Dermis microvascular lymphatic vessel endothelial cell (primary cell): ENCODE measurements at places on chromosomes 1 and 21. TPM values are rescaled to one million over a fixed set of nuclear protein-coding genes. Genes with fewer than 3 reads are reported as not detected.

GRCh38 chr1:215581896-215582295, 14.8 kb downstream of the KCTD3 start:
- no peak for DNase-seq

- DNase-seq, result peak; percentile 83
Measured at GRCh38 chr1:109198043-109198695, 15.5 kb upstream of the SARS1 start.

DNA sequence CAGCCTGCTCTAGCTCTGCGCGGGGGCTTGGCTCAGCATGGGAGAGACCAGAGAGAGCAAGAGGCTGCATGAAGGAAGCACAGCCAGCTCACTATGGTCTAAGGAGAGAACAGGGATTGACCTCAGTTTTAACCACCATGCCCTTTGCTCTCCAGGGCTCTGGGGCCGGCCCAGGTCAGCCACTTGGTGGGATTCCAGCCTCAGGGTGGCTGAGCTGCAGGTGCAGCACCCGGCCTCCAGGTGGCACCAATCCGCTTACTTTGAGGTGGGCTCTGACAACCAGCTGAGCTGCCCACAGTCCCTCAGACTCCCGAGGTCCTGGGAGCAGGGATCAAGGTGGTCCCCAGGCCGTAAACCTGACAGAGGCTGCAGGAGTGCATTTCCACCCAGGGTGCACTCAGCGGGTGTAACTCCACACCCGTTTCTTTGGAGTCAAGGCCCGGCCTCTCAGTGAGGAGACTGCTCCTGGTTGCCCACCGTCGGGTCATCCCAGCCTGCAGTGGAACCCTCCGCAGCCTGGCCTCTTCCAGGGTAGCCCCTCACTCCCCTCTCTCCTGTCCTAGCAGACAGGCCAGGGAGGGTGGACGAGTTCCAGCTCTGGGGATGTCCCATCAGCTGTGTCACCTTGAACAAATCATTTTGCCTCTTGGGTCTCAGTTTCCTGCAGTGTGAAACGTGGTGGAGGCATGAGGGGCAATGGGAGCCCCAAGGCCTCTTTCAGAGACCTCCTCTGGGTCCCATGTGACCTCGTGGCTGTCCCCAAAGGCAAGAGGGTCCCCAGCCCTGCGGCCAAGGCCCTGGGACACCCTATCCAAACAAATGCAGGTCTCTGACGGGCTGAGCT, 607 bp upstream of the LGR6 start:
- peak; percentile 17 for DNase-seq

DNA sequence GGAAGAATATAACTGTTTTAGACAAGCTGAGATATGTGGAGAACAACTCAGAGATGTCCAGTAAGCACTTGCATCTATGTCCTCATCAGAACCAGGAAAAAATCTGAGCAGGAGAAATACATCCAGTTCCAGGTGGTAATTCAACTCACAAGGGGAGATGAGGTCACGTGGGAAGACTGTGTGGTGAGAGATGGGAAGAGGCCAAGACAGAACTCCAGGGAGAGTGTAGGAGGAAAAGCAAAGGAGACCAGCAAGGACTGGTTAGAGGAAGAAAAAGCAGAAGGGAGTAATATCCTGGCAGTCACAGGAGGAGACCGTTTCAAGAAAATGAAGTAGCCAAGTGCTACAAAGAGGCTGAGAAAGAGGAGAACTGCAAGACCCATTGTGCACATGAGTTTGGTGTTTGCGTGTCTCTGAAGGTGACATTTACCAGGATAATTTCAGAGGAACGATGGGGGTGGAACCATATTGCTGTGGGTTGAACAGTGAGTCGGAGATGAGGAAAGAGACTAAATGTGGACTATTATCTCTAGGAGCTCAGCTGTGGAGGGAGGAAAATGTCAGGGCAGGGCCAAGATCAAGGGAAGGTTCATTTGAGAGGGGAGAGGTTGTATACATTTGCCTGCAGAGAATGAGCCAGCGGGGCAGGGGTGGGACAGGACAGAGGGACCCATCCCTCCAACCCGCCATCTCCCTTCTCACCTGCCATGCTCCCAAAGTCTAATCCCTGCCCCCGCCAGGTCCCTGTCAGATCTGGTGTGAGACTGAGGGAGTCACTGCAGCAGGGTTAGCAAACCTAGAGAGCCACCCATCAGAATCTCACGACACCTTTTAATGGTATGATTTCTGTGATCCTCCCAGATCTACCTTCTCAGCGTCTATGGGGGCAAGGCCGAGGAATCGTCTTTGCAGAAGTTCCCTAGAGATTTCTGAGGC, 24.9 kb downstream of the SUSD4 start:
- no peak for DNase-seq

GRCh38 chr1:177977141-177977540, 7.3 kb upstream of the SEC16B start:
- DNase-seq, result no peak

GJA5 gene
- 0.26 and 0.51 TPM in 2 replicates for total RNA-seq

- no peak for DNase-seq
Measured at GRCh38 chr1:3905266-3905952, 5.3 kb upstream of the C1orf174 start.

DNA sequence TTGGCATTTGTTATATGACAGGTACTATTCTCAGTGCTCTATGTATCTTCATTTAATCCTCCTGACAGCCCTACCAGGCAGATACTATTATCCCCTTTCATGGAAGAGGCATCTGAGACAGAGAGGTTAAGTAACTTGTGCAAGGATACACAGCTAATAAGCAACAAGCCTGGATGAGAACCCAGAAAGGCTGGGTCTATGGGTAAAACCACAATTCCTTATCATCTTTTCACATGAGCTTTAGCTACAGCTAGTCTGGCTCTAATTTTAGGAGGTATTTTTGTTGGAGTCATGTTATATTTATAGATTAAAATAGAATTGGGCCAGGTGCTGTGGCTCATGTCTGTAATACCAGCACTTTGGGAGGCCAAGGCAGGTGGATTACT, 27.7 kb downstream of the DNTTIP2 start:
- DNase-seq, result no peak

DNA sequence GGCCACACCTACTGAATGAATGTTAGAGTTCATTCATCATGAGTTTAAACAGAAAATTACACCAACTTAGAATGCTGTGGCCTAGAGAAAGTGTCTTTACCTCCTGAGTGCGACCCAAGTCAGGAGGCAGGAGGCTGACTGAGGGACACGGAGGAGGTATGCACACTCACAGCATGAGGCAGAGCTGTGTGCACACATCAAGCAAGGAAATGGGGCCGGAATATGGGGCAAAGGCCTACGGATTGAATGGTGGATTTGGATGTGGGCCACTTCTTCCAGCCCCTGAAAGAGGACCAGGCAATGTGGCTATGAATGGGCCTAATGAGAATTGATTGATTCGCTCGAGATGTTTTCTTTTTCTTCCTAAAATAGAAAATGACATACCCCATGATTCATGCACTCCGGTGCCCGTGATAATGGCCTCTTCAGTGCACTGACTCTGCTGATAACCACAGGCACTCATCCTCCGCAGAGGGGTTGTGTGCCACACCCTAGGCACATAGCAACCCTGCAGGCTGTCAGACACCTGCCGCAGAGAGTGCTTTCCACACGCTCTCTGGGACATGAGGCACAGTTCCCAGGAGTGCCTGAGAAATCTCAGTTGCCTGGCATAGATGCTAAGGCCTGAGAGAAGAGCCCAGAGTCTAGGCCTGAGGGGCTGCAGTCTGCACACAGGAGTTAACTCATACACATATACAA, 155.5 kb downstream of the GLUL start:
- DNase-seq, result no peak

- peak; percentile 97 for DNase-seq
Measured at GRCh38 chr1:1858382-1859086, 32.4 kb downstream of the GNB1 start.

GRCh38 chr1:222015686-222016085, 273.8 kb upstream of the DUSP10 start:
- no peak for DNase-seq

GRCh38 chr1:14842891-14843290, 244.4 kb downstream of the KAZN start:
- DNase-seq, result no peak
